Occipital lobe (tissue), 3 donors: ENCODE measurements at places on chromosomes 3 and 15. TPM values are rescaled to one million over a fixed set of nuclear protein-coding genes. Genes with fewer than 3 reads are reported as not detected.

PCSK6 gene
- total RNA-seq, result 15.4 TPM

ISLR2 gene
- 168 TPM for total RNA-seq

SEMA3B gene
- 2.3 TPM for total RNA-seq

FBXL22 gene
- total RNA-seq, result 0.47 TPM

ZDHHC23 gene
- total RNA-seq, result 12.2 TPM

GJD2 gene
- total RNA-seq, result 1.1 TPM
